Left colon (tissue), 2 donors: ENCODE measurements at places on chromosomes 7 and 10. TPM values are rescaled to one million over a fixed set of nuclear protein-coding genes. Genes with fewer than 3 reads are reported as not detected.

The UPK3B gene
- 2.5 TPM for total RNA-seq

- DNase-seq = no peak
Measured at GRCh38 chr7:64733550-64734240, 60.5 kb upstream of the ZNF138 start.

- DNase-seq = no peak
Measured at GRCh38 chr10:80488539-80489066, 34.5 kb downstream of the TSPAN14 start.

DNA sequence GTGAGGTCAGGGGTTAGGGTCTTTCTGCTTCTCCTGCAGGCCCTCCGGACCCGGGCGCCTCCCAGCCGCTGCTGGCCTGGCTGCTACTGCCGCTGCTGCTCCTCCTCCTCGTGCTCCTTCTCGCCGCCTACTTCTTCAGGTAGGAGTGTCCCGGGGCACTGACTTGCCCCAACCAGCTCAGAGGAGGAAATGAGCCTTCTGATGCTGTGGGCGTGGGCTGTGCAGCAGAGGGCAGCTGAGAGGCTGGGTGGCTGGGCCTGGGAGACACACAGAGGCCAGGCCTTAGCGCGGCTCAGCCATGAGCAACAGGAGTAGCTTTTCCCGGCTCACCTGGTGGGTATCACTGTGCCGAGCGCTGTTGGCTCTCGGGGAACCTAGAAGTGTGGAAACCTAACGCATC is 78.9 kb downstream of the MKI67 start:
- DNase-seq = peak; percentile 94

- DNase-seq = no peak
Measured at GRCh38 chr7:131004371-131004770, 270.4 kb upstream of the KLF14 start.

DNA sequence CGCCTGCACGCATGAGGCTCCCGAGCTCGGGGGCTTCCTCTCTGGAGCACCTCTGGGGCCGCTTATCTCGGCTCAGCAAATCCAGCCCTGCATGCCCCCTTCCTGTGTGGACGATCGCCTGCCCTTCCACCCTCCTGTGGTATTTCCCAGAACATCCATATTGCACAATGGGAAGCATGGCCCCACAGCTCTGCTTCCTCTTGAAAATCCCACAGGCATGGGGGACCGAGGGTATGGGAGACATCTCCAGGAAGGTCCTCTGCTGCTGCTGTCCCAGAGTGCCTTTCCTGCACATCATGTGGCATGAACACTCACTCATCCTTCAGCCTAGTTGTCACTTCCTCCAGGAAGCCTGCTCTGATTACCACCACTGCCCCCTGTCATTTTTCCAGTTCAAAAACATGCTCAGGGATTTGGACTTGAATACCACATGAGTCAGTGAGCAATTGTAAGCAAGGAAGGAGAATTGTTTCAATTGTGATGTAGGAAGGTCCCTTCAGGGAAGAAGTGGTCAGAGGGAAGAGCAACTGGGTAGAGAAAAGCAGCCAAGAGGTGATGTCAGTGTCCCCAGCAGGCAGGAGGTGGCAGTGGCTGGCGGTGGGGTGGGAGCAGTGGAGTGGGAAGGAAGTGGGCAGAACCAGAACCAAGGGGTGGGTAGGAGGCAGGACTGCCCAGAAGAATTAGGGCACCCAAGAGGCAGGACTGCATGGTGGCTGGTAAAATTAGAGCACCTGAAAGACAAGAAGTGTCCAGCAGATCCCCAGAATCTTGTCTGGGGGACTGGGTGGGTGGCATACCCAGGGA is 67.5 kb upstream of the ZMIZ1 start:
- DNase-seq = no peak

DNA sequence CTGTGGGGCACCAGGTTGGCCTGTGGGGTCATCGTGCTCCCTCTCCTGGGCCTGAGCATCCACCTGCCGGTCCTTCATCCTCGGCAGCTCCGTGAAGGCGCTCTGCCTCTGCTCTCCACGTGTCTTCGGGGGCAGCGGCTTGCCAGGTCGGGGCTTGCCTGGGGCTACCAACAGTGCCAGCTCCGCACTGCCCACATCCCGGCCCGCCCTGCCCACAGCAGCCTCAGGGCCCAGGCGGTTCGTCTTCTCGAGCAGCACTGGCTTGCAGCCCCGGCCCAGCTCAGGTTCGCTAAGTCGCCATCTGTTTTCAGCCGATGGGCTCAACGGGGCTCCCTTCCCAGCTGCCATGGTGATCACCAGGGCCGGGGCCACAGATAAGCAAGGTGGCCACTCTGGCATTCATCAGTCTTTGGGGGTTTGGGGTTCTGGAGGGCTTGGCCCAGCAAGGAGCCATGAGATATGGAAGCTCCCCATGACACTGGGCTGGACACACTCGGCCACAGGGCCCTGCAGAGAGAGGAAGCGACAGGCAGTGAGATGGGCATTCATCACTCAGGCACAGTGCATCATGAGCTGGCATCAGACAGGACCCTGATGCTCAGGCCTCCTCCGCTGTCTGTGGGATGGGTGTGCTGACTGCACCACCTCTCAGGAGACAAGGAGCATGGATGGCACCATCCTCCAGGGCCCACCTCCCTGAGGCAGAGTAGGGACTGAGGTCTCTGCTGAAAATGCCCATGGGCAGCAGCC is 15.5 kb downstream of the ZNF488 start:
- DNase-seq = peak; percentile 19

DNA sequence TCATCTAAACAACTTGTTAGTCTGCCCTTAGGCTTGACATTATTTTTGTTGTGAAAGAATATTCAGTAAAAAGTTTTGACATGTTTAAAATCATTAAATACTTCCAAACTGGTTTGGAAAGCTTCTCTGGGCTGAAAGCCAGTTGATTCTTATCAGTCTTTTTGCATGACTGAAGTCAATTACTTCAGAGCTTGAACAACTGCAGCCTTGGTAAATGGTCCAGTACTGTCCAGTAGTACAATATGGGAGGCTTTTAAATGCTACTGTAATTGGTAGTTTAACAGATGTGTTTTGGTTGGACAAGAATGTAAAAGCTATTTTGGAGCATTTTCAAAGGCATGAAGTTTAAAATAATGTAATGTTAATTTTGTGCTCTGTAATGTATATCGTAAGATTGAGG is 103.4 kb downstream of the SDK1 start:
- DNase-seq = no peak

DNA sequence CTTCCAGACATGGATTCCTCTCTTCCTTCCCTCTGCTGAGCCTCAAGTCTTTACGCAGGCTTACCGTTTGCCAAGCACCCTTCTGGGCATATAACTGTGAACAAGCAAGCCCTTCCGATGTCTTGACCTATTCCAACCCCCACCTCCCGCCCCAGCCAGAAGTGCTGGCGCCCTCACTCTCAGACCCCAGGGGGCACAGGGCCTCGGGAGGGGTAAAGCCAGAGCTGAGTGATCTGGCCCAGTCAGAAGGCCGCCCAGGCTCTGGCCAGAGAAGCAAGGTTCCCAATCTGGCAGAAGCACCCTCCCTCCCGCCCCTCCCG is 1.2 kb downstream of the PRRT4 start:
- DNase-seq = no peak

- DNase-seq = no peak
Measured at GRCh38 chr7:45082831-45083331, 5.9 kb downstream of the NACAD start.

DNA sequence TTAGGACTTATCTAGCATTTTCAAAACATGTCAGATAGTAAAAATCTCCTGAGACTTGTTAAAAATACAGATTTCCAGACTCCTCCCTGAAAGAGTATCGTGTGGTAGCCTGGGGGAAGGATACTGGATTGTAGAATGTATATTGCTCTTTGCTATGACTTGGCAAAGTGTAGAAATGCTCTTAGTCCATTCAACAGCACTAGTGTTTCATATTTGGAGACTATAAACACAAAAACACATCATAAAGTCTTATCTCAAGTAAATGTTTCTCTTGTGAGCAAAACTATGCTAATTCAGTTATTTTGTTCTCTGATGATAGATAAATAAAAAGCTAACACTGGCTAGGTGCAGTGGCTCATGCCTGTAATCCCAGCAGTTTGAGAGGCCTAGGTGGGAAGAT is 137.5 kb upstream of the PRPS1L1 start:
- DNase-seq = no peak

DNA sequence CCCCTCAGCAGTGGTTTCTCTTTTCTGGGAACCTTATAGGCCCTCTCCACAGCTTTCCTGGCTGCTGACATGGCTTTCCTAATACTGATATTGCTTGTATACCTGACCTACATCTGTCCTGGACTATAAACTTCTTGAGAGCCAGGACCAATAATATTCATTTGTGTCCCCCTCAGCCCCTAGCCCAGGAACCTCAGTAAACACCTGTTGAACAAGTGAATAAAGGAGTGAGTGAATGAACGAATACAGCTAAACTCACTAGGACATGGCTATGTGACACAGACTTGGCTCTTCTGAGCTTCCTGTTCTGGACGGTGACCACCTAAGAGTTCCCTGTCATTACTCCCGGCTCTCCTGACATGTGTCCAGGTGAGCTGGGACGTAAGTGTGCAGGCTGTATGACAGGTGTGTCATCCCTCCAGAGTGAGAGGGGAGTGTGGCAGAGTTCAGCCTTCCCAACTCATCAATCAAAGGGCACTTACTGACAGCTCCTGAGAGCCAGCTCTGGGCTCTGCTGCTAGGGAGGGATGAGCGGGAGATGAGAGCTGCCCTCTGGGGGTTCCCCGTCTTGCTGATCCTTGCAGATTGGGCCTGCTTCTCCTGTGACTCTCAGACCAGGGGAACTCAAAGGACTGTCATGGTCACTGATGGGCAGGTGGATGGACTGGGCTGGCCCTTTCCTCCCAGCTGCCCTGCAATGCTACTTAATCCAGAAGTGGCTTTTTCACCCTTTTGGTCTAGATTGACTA is 84.5 kb downstream of the HIF1AN start:
- no peak for DNase-seq

GRCh38 chr7:129466796-129467195 is 32.6 kb downstream of the STRIP2 start:
- DNase-seq = no peak
